ENCODE measurements at places on chromosomes 1 and 21.

GRCh38 chr1:97745912-97746311 lies 174.9 kb downstream of the DPYD start:
- no peak for DNase-seq

GRCh38 chr1:246450611-246451251 lies 56.3 kb downstream of the SMYD3 start:
- no peak for DNase-seq

DNA sequence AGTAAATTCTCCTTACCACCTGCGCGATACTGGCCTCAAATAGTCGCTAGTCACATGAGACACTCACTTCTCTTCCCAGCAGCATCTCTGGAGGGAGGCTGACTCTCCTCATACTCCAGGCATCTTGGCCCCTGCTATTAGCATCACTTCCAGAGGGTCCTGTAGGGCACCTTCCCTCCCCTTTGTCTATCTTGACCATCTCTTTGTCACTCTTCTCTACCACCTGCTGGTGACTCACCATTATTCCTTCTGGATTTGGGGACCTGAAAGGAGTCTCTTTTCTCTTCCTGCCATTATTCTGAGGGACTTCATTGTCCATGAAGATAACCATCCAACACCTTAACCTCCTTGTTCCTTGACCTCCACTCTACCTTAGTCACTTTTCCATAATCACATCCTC lies 31.7 kb upstream of the GPR37L1 start:
- no peak for DNase-seq

GRCh38 chr1:22826604-22827580 lies 116.3 kb downstream of the EPHB2 start:
- DNase-seq, result no peak

- no peak for DNase-seq
These were observed 199.4 kb downstream of the FOXD2 start for GRCh38 chr1:47637111-47637685.

DNA sequence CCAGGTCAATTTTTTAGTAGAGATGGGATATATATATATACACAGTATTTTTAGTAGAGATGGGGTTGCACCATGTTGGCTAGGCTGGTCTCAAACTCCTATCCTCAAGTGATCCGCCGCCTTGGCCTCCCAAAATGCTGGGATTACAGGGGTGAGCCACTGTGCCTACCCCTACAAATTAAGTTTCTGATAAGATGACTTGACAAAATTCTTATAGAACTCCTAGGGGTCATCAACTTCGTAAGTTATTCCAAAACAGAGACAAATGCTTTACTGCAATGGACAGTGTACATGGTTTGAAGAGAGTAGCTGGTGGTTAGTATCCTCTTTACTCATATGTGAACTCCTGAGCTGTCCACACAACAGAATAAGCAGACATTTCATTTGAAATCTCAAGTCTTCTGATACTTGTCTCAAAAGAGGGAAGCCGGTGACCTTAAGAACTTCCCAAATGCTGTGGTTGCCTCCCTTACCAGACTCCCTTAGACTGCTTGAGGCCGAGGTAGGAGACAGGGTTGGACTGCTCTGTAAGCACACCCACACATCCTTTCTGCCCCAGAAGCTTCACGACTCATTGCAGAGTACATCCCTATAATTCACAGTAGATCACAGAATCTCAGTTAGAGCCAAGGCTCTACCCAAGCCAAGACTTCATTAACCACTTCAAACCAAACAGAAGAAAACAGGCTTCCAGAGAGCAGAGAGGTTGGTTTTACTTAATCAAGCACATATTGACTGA lies 244.1 kb upstream of the IRF2BP2 start:
- DNase-seq, result no peak

GRCh38 chr1:185040408-185040735 lies 5.0 kb upstream of the RNF2 start:
- DNase-seq, result no peak

GRCh38 chr1:153779781-153780541 lies 4.8 kb downstream of the SLC27A3 start:
- no peak for DNase-seq

- DNase-seq, result no peak
These were observed 15.3 kb upstream of the PYHIN1 start for GRCh38 chr1:158916085-158916484.

- no peak for DNase-seq
These were observed 88.0 kb downstream of the APP start for GRCh38 chr21:26082549-26082948.

DNA sequence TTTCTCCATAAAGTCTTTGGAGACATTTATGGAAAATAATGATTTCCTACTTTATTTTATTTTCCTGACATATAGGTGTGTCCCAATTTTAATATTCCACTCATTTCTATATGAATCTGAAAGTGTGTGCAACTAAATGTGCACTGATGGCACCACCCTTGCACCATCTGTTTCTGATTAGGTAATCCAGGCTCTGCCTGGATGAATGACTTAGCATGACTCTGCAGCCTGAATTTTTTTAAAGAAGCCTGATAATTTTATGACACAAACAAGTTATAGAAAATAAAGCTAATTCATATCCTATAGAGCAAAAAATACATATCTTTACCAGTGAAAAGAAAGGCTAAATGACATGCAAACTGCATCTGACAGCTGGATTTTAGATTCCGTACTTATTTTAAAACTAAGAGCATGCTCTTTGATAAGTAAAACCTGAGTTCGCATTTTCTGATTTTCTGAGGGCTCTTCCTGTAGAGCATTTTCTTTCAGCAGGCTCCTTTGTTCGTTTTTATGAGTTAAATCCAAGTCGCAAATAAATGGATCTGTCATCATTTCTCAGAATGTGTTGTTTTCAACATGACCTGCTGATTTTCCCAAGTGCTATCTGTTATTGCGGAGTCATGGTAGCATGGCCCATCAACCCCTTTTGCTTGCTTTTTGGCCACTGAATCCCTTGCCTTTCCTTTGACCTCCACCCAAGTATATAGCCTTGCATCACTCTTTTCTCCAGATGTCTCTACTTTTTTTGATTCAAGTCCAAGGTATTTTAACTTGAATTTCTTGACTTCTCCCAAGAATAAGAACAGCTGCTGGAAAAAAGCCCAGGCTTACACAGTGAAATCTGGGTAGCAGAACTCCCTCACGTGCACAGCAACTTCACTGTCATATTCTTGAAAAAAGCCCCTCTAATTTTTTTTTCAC lies 52.8 kb upstream of the LYPLAL1 start:
- DNase-seq, result peak; percentile 52

DNA sequence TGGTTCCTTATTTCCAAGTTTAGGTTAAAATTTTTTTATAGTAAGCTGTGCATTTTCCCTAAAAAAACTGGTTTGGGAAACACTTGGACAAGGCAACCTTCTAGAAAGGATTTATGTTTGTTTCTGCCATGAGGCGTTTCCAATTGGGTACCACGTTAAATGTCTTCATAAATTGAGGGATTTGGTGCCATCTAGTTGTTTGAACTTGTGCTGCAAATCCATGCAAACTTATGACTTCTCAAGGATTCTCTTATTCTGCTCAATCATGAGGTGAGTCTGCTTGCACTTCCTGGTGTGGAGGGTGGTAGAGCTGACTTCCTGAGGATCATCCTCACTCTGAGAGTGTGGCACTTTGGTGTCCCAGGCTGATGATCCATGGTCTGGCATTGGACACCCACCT lies 123.3 kb downstream of the PCNX2 start:
- no peak for DNase-seq

- DNase-seq, result peak; percentile 61
These were observed 455 bp downstream of the UCHL5 start for GRCh38 chr1:193058529-193059281.

DNA sequence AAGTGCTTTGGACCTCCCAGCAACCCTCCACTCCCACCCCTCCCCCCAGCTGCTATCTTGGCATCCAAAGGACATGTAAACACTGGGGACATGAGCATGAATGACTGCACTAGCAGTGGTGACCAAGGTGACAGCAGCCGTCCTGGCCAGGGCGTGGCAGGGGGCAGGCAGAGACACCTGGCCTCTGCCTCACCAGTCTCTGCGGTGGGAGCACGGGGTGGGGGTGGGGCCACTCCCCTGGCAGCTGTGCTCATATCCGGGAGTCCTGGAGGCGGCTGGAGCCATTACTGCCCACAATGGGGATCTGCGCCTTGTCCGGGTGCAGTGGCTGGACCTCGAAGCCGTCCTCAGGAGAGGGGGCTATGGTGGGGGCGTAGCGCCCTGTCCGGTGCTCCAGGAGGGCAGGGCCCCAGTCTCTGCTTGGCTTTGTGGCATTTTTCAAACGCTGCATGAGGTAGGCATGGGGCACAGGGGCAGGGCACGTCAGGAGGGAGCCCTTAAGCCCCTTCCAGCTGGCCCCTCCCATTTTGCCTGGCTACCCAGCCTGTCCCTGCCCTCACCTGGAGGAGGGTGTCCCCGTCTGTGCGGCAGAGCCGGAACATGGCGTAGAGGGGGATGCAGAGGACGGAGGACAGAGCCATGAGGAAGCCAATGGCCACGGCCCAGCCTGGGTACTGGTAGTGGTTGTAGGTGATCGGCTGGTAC lies 6.0 kb downstream of the CCDC24 start:
- no peak for DNase-seq

- no peak for DNase-seq
These were observed 29.4 kb upstream of the CSF3R start for GRCh38 chr1:36511804-36512798.

DNA sequence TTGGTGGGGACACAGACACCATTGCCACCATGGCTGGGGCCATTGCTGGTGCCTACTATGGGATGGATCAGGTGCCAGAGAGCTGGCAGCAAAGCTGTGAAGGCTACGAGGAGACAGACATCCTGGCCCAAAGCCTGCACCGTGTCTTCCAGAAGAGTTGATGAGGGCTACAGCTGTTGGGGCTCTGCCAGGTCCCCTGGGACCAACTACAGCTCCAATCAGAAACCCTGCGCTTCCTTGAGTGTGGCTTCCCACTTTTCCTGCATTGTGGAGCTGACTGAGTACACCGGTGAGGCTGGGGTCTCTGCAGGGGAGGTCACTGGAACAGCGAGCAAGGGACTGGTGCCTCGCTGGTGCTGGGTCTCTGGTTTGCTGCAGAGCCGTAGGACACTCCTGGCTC lies 4.5 kb downstream of the ADPRS start:
- DNase-seq, result no peak

- DNase-seq, result peak; percentile 77
These were observed 9.0 kb downstream of the CLDN19 start for GRCh38 chr1:42730988-42731387.

DNA sequence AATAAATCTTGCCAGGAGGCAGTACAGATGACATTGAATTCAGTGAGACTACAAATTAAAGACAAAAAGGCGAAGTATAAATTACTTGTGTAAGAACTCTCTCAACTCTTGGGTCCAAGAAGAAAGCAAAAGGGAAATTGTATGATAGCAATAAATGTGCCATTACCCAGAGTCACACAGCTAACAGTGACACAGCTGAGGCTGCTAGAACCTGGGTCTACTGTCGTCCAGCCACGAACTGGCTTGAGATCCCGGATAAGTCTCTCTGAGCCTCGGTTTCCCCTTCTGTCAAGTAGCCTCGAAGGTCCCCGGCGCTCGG lies 362 bp upstream of the ROR1 start:
- DNase-seq, result no peak

DNA sequence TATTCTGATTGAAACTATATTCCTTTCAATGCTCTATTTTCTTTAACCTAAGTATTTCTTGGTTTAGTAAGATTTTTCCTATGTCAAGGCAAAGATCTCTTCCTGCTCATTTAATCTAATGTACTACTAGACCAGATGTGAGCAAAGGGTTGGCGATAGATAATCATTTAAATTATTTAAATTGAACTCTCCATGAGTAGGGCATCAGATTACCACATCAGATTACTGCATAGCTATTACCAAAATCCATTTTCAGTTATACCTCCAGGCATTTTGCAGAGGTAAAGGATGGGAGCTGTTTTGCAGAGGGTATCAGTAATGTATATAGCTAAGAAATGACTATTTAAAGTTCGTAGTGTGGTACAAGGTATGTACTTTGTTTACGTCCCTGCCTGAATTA lies 607.9 kb downstream of the PTPRC start:
- DNase-seq, result no peak

GRCh38 chr1:164707868-164708331 lies 148.9 kb downstream of the PBX1 start:
- DNase-seq, result no peak

DNA sequence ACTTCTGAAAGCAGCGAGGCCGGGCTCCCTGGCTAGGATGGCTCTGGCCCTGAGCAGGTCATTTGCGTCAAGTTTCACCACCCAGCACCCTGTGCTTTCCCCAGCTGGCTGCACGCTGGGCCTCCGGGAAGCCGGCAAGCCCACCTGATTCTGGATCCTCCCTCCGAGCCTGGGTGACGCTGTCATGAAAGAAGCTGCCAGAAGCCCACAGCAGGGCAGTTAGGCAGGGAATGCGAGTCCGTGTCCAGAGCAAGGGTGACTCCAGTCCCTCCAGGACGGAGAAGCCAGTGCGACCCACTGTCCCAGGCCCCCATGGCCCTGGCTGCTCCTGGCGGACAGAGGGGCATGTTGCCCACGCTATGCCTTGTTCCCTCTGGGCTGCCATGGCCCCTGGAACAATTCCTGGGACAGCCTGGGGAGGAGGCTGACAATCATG lies 44.4 kb upstream of the PCBP3 start:
- DNase-seq, result no peak

DNA sequence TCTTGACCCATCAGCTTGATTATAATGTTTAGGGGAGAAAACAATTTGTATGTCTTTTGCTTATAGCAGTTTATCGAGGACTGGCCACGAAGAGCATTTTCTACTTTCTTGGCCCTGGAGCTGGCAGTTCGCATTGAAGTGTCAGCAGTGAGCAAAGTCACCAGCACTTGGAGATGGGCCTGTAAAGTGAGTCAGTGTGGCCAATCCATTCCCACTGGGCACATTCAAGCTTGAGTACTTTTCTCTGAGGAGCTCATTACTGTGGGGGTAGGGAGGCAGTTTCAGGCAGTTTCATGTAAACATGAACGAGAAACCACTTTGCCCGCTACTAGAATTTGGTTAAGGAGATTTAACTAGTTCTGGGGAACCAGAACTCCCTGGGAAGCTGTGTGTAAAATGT lies 164.8 kb downstream of the PRDM2 start:
- no peak for DNase-seq

- no peak for DNase-seq
These were observed 2.0 kb downstream of the MAPKAPK2 start for GRCh38 chr1:206686478-206687249.

DNA sequence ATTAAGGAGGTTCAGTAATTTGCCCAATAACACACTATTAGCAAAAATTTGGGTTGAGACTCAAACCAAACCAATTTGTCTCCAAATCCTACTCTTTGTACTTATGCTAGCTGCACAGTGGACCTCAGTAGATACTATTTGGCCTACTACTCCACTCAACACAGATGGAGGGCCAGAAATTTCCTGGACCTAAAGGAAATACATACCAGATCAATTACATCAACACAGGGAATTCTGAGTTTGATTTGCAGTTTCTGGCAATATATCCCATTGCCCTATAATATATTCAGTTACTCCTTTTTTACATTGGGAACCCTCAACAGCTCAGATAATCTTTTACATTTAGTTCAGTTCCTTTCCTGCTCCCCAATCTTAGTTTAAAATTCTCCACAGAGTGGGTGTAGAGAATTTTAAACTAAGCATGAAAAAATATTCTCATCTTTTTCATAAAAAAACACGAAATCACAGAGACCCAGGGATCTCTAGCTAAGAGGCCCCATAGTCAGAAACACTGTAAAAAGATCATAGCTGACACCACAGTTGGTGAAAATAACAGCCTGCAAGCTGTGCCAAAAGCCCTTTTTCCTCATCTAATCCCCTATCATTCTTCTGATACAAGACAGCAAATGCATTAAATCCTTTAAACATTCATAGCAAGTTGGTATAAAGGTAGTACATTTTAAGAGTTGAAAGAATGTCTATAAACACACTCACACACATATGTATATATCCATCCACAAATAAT lies 317.7 kb upstream of the ESRRG start:
- no peak for DNase-seq

- DNase-seq, result no peak
These were observed 25.9 kb upstream of the RCAN1 start for GRCh38 chr21:34640858-34641257.

All from hematopoietic multipotent progenitor cell treated with erythropoietin and hydrocortisone succinate and interleukin-3 and kit ligand, for 17 days (in vitro differentiated cells).